ENCODE measurements at places on chromosomes 1 and 21.

DNA sequence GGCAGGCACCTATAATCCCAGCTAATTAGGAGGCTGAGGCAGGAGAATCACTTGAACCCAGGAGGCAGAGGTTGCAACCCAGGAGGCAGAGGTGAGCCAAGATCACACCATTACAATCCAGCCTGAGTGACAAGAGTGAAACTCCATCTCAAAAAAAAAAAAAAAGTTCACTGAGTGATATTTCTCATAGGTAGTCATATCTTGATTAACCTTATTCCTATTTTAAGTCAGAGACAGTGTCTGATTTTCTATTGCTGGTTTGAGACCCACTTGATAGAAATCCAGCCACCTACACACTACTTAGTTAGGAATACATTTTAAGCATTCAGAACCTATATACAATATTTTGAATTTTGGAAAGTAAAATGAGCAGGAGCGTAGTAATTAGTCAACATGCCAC, 357.4 kb upstream of the ADGRL2 start:
- no peak for DNase-seq

- DNase-seq, result peak; percentile 51
These were observed 837 bp downstream of the FOXD3 start for GRCh38 chr1:63322944-63323864.

GRCh38 chr1:229309684-229310083, 33.2 kb downstream of the CCSAP start:
- DNase-seq, result no peak

DNA sequence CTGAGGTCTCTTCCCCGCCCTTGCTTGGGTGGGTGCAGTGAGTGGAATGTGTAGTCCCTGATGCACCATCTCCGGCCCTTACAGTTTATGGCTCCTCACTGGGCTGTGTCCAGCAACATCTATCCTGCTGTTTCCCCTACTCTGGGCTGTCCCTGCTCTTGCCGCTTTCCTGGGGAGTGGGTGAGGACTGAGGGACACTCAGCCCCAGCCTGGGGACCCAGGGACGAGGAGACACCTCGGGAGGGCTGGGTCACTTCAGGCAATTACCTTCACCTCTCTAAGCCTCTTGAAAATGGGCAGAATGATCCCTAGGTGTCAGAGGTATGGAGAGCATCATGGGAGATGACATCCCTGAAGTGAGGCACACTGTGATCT, 13.6 kb upstream of the LRP8 start:
- DNase-seq, result no peak

DNA sequence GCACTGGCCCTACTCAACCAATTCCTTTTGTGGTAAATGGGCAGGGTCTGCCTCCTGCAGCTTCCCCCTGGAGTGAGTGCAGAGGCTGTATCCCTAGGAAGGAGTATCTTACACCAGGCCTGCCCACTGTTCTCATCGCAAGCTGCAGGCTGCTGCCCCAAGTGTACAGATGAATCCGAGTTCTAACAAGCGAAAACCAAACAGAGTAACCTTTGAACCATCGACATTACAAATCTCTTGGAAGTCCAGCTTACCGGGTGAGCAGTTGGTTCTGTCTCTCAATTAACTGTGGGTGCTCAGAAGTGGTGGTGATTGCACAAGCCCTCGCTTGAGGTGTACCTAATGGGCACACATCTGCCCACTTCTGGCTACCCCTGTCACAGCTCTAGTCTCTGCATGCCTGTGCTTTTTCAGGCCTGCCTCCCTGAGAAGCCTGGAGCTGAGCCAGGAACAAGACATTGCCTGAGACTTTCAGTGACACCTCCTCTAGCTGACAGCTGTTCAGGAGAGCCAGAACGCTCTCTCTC, 22.7 kb downstream of the INAVA start:
- peak; percentile 36 for DNase-seq

DNA sequence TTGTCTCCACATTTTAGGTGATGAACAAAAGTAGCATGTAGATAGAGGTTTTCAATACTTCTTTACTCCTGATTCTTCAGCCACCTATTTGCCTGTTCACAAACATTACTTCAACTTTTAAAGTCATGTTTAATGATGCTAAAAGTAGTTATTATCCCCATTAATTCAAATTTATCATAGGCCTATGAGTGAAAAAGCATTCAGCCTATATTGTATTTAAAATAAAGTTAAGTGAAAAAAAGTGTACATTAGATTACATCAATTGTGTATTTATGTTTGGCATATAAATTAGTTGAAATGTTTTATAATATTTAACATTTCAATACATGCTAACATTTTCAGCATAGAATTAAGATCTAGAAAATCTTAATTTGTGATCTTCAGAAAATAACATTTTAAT, 10.5 kb downstream of the CDKN2C start:
- no peak for DNase-seq
